B cell (primary cell): ENCODE measurements at places on chromosomes 5 and 9. TPM values are rescaled to one million over a fixed set of nuclear protein-coding genes. Genes with fewer than 3 reads are reported as not detected.

DOCK2 gene
- total RNA-seq, result 330 and 342 TPM in 2 replicates

HSPB3 gene
- not detected in 2 replicates for total RNA-seq

DNA sequence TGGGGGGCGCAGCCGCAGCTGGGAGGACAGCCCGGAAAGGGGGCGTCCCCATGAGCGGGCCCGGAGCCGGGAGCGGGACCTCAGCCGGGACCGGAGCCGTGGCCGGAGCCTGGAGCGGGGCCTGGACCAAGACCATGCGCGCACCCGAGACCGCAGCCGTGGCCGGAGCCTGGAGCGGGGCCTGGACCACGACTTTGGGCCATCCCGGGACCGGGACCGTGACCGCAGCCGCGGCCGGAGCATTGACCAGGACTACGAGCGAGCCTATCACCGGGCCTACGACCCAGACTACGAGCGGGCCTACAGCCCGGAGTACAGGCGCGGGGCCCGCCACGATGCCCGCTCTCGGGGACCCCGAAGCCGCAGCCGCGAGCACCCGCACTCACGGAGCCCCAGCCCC, 47.0 kb downstream of the TJP2 start:
- no peak for DNase-seq

DNA sequence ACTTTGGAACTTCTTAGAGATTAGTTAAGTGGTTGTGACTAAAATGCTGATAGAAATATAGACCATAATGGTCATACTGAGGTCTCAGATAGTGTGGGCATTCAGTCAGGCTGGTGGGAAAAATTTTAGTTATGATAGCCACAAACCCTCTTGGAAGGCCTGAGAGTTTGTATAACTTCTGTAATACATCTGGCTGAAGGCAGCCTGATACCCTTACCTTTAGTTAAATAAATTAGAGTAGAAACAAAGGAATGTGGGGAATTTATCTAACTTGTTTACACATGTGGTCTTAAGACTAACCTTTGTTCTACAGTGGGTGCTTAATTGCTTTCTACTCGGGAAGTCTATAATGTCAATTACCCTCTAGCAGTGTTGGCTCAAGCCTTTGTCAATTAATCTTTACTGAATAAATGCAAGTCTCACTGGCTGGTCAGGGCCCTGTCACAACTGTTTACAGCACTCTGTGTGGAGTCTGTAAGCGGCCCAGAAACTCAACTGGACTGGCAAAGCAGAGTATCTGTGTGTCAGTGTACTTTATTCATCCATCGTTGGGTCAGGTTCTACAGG, 184.0 kb downstream of the FBXO4 start:
- DNase-seq, result no peak

DNA sequence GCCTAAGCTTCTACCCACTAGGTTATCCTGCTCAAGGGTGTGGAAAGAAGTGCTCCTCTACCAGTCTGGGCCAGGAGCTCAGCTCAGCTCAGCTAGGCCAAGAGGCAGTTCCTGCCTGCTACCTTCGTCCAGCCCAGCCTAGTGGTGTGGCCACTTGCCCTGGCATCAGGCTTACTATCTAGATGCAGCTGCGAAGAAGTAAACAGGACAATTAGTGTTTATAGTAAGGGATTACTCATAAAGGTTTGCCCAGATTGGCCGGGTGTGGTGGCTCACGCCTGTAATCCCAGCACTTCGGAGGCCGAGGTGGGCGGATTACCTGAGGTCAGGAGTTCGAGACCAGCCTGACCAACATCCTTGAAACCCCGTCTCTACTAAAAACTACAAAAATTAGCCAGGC, 12.8 kb upstream of the SPATA24 start:
- DNase-seq, result no peak

RANBP17 gene
- not detected in 2 replicates for total RNA-seq

GRCh38 chr5:119389288-119390030, 33.6 kb downstream of the TNFAIP8 start:
- DNase-seq, result no peak

DNA sequence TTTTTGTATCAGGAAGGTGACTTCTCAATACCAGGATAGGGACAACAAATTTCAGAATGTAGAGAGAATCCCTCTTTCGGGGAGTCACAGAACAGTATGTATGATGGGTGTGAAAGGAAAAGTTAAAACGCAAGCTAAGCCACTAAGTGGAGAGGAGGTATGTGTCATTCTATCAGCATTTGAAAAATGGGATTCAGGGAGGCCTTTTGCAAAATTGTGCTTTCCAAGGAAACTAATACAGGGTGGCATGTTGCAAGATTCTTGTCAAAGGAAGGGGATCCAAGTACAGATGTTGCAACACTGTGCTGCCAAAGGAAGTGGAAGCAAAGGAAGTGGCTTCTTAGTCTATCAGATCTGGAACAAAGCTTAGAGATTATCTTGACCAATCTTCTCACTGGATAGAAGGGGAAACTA, 12.6 kb upstream of the TNIP1 start:
- DNase-seq, result no peak

- no peak for DNase-seq
These were observed 19.4 kb upstream of the PHYHD1 start for GRCh38 chr9:128901379-128901778.

DNA sequence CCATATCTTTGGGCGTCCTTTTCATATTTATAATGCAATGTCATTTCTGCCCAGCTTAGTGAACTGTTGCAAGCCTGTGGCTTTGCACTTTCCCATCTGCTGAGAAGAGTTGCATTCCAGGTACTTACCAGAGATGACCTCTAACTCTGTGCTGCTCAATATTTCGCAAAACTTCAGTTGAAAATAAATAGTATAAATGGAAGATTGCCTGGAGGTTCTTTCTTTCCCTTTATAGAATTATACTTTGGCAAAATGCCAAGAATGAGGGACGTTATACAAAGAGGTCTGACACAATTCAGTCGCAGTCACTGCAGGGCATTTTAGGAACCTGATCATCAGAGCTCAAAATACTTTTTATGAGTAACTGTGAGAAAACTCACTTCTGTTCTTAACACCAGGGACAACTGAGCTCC, 18.9 kb upstream of the VLDLR start:
- DNase-seq, result no peak

SLC6A7 gene
- total RNA-seq, result not detected in 2 replicates

DMRT2 gene
- total RNA-seq, result not detected in 2 replicates

DNA sequence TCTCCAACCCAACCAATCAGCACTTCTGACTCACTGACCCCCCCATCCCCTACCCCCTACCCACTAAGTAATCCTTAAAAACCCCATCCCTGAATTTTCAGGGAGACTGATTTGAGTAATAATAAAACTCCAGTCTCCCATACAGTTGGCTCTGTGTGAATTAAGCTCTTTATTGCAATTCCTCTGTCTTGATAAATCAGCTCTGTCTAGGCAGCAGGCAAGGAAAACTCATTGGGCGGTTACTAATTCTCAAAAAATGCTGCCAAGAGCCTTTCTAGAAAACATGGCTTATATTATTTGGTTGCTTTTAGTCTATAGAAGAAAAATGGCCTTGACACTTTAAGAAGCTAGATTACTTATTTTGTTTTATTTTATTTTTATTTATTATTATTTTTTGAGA, 131.7 kb downstream of the SUSD1 start:
- DNase-seq, result no peak

- DNase-seq, result no peak
These were observed 437.0 kb downstream of the ZNF608 start for GRCh38 chr5:124309241-124309980.

DNA sequence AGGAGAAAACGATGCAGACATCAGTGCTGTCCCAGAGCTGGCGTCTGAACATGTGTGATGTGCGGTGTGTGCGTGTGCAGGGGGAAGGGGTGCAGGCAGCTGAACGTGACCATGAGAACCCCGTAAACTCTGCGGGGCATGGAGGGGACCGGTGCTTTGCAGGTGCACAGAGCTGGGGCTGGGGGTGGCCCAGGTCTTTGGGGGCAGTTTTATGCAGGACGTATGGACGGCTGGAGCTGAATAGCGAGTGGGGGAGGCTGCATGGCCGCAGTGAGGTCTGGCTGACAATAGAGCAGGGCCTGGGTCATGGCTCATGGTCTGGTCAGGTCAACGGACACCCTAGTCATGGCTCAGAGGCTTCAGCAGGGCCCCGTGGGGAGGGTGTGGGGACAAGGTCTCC, 3.3 kb upstream of the EXOC3 start:
- no peak for DNase-seq

- no peak for DNase-seq
These were observed 161.3 kb downstream of the CAVIN4 start for GRCh38 chr9:100739208-100739607.

GRCh38 chr9:129021091-129021490, 7.0 kb downstream of the SH3GLB2 start:
- DNase-seq, result peak; percentile 71

ACTBL2 gene
- not detected in 2 replicates for total RNA-seq

CDX1 gene
- total RNA-seq, result not detected in 2 replicates

GRCh38 chr5:36839489-36840476, 36.8 kb upstream of the NIPBL start:
- DNase-seq, result no peak

DNA sequence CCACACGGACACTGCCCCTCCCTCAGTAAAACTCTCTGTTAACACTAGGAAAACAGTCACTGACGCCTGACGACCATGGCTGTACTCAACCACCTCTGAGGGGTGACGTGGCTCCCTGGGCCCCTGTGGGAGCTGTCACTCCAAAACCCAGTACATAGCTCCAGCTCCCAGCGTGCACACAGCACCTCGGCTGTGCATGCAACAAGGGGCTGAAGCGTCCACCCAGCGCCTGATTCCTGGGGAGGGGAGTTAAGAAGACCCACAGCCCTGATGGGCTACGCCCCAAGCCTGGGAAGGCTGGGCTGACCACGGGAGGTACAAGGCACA, 36.3 kb downstream of the SLC12A7 start:
- DNase-seq, result no peak

GRCh38 chr9:1429297-1429696, 379.1 kb downstream of the DMRT2 start:
- no peak for DNase-seq

KIF4B gene
- not detected in 2 replicates for total RNA-seq

PCDHA8 gene
- not detected in 2 replicates for total RNA-seq

WHRN gene
- 95.7 and 96.6 TPM in 2 replicates for total RNA-seq

CTNNAL1 gene
- total RNA-seq, result 1.5 and 2.3 TPM in 2 replicates

DNA sequence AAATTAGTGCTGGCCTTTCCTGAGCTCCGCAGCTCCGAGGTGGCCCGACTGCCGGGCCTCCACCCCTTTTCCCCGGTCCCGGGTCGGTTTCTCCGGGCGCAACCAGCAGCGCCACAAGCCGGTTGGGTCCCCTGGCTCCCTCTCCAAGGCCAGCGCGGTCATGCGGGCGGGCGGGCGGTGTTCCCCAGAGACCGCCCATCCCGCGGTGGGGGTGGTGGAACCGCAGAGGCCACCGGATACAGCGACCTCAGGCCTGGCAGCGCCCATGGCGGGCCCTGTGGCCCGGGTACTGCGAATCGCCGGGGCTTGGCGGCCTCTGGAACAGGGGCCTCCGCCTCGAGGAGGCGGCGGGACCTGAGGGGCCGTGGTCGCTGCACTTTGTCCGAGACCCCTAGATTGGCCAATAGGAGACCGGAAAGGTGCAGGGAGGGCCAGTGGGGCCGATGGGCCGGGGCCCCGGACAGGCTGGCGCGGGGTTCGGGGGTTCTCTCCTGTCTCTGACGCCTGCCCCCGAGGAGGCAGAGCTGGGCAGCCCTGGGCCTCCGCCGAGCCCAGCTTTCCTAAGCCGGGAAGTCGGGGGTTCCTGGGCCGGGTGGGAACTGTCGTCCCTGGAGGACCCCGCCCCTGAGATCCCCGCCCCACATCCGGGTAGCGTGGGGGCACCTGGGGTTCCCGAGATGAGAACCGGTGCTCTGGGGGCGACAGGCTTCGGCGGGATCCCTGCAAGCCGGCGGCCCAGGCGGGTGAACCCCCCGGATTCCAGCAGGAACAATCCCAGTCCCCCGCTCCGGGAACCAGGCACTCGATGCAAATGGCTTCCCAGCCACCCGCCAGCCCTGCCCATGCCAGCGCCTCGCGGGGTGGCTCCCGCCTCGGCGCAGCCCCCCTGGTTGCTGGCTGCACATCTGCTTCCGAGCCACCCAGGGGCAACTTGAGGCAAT, 293.9 kb downstream of the ZSWIM6 start:
- DNase-seq, result peak; percentile 46

GRCh38 chr5:75433814-75434506, 77.5 kb downstream of the CERT1 start:
- DNase-seq, result no peak

REEP2 gene
- 0.20 and 0.44 TPM in 2 replicates for total RNA-seq

- DNase-seq, result no peak
These were observed 286.4 kb downstream of the GADD45G start for GRCh38 chr9:89891221-89891590.

ARL14EPL gene
- total RNA-seq, result 0.34 TPM in 1 of 2 replicates, not detected in the other

PCDHB9 gene
- total RNA-seq, result 0.12 TPM in 2 replicates

DNA sequence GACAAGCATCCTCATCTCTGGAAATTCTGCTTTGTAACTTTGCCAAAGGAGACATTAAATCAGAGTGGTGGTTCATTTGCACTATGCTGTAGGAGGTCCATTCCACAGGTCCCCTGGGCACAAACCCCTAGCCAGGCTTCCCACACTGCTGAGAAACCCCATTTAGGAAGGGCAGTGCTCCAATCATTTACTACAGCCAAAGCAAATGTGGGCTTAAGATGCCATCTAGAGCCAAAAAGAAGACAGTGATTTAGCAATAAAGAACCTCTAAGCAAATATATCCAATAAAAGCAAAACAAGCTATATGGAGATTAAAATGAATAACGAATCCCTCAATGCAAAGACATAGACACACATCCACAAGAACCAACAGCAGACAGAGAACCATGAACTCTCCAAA, 129.0 kb upstream of the ALDH1B1 start:
- DNase-seq, result no peak

- DNase-seq, result no peak
These were observed 388.2 kb downstream of the FAM170A start for GRCh38 chr5:120017513-120017912.

PHF2 gene
- total RNA-seq, result 28.8 and 29.6 TPM in 2 replicates

LRRC19 gene
- total RNA-seq, result not detected in 2 replicates

- DNase-seq, result no peak
These were observed 93.1 kb downstream of the OLFM1 start for GRCh38 chr9:135180586-135180985.

DNA sequence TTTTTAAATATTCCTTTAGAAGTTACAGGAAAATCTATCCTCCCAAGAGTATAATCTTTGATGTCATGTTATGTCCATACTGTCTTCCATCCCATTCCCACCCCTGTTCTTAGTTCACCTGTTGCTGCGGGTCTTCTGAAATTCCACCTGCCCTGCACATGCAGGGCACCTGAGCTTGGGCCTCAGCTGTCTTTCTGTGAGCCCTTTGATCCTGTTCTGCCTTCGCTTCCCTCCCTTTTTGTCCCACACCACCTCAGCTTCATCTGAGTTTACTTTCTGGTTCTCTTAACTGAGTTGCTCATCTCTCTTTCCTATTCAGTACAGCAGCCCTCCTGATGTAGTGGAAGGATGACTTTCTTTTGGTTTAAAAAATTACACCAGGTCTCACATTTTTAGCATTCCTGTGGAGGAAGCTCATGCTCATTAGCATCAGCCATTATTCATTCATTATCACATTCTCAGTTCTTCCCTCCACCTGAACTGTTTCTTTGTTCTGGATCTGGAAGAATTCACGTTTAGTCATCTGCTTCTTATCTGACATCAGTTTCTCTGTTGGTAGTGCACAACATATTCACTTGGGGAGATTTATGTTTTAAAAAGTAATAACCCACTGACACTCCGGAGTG, 211.0 kb downstream of the ADCY2 start:
- DNase-seq, result no peak

GRM6 gene
- total RNA-seq, result not detected in 2 replicates

GRXCR2 gene
- total RNA-seq, result not detected in 2 replicates

- DNase-seq, result no peak
These were observed 83.3 kb downstream of the MLLT3 start for GRCh38 chr9:20538956-20539355.

- no peak for DNase-seq
These were observed 79.2 kb upstream of the UBTD2 start for GRCh38 chr5:172362755-172363154.

- no peak for DNase-seq
These were observed 391 bp upstream of the NRG2 start for GRCh38 chr5:140043508-140043872.
